ENCODE measurements at places on chromosomes 2 and 18. TPM values are rescaled to one million over a fixed set of nuclear protein-coding genes. Genes with fewer than 3 reads are reported as not detected.

The ERMN gene
- total RNA-seq, result not detected

The LIPG gene
- 230 TPM for total RNA-seq

The TMEM127 gene
- 50.0 TPM for total RNA-seq

The AMER3 gene
- not detected for total RNA-seq

The CD8A gene
- 1.9 TPM for total RNA-seq

The CHAC2 gene
- total RNA-seq, result 2.0 TPM

The RFX8 gene
- total RNA-seq, result 1.9 TPM

The DSG1 gene
- total RNA-seq, result not detected

The NLRC4 gene
- 1.7 TPM for total RNA-seq

The UPP2 gene
- 0.11 TPM for total RNA-seq

- H3K4me1 ChIP-seq, result peaks cover 14% of the 10 kb centered on the region
- H3K27me3 ChIP-seq, result no peaks in the 10 kb centered on the region
- H3K36me3 ChIP-seq, result no peaks in the 10 kb centered on the region
- no peak for DNase-seq
- H3K27ac ChIP-seq, result no peak overlapping the region
These were observed 125.5 kb upstream of the EPC2 start for GRCh38 chr2:148519013-148519412.

- H3K27ac ChIP-seq, result peak overlapping the region; percentile 79
- no peak overlapping the region for H3K4me3 ChIP-seq
- H3K27me3 ChIP-seq, result no peaks in the 10 kb centered on the region
- peak; percentile 51 for DNase-seq
- peaks cover 72% of the 10 kb centered on the region for H3K36me3 ChIP-seq
These were observed 6.9 kb downstream of the PNKD start for GRCh38 chr2:218276986-218277755.

DNA sequence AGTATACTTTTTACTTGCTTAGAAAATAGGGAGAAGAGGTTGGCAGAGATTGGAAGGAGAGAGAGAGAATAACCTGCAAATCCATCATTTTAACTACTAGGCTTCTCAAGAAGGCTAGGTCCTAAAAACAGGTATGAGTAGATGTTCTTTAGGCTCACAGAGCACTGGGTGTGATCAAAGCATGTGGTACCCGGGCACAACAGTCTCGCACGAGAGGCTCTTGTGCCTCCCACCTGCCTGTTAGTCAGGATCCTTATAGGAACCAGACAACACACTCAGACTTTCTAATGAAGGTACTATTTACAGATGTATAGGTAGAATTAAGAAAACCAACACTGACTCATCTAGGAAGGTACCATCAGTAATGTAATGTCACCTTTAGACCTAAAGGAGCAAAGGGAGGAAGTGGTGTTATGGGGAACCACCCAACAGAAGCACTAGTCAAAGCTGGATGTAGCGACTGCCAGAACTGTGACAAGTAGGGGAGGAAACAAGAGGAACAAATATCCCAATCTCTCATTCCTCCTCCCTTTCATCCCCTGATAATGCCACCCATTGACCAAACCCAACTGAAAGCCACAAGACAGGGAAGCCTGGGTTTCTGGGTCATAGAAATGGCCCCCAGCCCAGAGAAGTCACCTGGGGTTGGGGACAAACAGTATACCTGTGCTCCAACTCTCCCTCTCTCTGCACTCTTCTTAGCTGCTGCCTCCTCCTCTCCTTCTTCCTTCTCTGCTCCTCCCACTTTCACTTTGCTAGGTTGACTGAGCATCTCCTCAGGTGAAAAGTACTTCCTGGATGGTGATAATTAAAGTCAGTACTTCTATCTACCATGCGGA is 16.0 kb upstream of the MARCHF4 start:
- no peaks in the 10 kb centered on the region for H3K27me3 ChIP-seq
- H3K27ac ChIP-seq, result no peak overlapping the region
- H3K4me1 ChIP-seq, result no peaks in the 10 kb centered on the region
- H3K36me3 ChIP-seq, result no peaks in the 10 kb centered on the region
- no peak for DNase-seq
- H3K4me3 ChIP-seq, result no peak overlapping the region

- no peaks in the 10 kb centered on the region for H3K27me3 ChIP-seq
- no peak overlapping the region for H3K4me3 ChIP-seq
- no peak overlapping the region for H3K27ac ChIP-seq
- no peaks in the 10 kb centered on the region for H3K36me3 ChIP-seq
- no peaks in the 10 kb centered on the region for H3K4me1 ChIP-seq
These were observed 160.2 kb downstream of the DPP4 start for GRCh38 chr2:161913865-161914264.

DNA sequence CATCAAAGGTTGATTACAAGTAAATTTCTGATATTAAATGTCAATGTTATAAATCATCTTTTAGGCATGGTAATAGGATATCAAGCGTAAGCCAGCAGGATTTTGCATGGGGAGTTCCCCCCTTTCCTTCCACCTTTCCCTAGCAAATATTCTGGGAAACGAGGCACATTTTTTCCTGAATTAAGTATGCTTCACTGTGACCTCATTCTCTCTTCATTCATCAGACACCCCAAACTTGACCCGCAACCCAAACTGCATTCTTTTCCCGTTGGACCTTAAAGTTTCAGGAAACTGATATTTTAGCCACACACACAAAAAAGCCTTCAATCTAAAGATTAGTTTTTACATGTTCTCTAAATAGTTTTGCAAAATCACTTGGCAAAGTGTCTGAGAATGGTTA is 214.5 kb upstream of the CTAGE1 start:
- no peak overlapping the region for H3K4me3 ChIP-seq
- DNase-seq, result no peak
- H3K36me3 ChIP-seq, result no peaks in the 10 kb centered on the region
- H3K27ac ChIP-seq, result no peak overlapping the region
- H3K27me3 ChIP-seq, result no peaks in the 10 kb centered on the region
- no peaks in the 10 kb centered on the region for H3K4me1 ChIP-seq

GRCh38 chr2:60558536-60558935 is 5.1 kb upstream of the BCL11A start:
- peaks cover 3% of the 10 kb centered on the region for H3K27me3 ChIP-seq
- peaks cover 18% of the 10 kb centered on the region for H3K4me1 ChIP-seq

DNA sequence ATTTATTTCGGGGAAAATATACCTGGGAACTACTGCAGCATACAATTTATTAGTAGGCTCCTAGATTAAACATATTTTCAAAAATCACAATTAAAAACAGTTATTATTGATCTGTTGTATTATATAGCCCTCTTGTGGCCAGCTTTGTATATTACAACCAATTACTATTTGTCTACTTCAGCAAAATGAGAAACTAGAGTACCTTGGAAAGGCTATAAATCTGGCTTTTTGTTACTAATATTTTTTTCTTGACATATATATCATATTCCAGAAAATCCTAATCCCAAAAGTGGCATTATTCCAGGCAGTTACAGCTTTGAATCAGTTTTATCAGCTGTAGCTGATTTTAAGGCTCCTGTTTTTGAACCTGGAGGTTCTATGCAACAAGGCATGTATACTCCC is 101.2 kb downstream of the UBR3 start:
- H3K27ac ChIP-seq, result no peak overlapping the region
- no peaks in the 10 kb centered on the region for H3K27me3 ChIP-seq
- H3K4me3 ChIP-seq, result no peak overlapping the region
- peaks cover 8% of the 10 kb centered on the region for H3K4me1 ChIP-seq

- no peaks in the 10 kb centered on the region for H3K27me3 ChIP-seq
- no peaks in the 10 kb centered on the region for H3K4me1 ChIP-seq
- DNase-seq, result no peak
- H3K36me3 ChIP-seq, result no peaks in the 10 kb centered on the region
These were observed 816.8 kb upstream of the CRIM1 start for GRCh38 chr2:35538796-35539195.

GRCh38 chr2:134949981-134950708 is 31.5 kb downstream of the CCNT2 start:
- H3K36me3 ChIP-seq, result peaks cover 22% of the 10 kb centered on the region
- no peaks in the 10 kb centered on the region for H3K4me1 ChIP-seq
- no peak overlapping the region for H3K27ac ChIP-seq
- H3K27me3 ChIP-seq, result no peaks in the 10 kb centered on the region
- DNase-seq, result no peak
- no peak overlapping the region for H3K4me3 ChIP-seq

DNA sequence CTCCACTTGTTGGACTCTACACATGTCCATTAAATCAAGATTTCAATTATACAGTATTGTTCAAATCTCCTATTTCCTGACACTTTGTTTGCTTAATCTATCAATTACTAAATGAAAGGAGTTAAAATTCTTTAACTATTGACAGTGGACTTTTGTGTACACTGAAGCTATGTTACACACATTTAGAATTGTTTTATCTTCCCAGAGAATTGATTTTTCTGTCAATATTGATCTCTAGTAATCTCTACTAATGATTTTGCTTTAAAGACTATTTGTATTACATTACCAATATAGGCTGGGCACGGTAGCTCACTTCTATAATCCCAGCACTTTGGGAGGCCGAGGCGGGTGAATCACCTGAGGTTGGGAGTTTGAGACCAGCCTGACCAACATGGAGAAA is 215.7 kb downstream of the WDPCP start:
- no peaks in the 10 kb centered on the region for H3K4me1 ChIP-seq
- H3K27me3 ChIP-seq, result no peaks in the 10 kb centered on the region
- H3K36me3 ChIP-seq, result no peaks in the 10 kb centered on the region
- H3K4me3 ChIP-seq, result no peak overlapping the region
- DNase-seq, result no peak

DNA sequence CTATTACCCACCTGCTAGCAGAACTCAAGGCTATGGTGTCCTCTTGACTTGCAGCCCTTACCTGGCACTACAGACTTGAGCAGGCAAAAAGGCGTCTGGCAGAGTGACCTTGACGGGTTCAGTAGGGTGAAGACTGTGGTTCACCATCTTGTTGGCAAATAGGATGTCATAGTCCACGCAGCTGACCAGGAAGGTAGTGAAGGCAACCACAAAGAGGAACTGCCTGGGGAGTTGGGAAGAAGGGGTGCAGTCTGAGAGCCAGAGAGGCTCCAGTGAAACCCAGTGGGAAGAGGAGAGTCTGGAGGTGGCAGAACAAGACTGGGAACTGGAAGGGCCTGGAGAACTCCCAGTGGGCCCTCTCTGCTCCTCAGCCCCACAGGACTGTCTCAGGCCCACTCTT is 4.1 kb downstream of the ATG9A start:
- H3K4me1 ChIP-seq, result peaks cover 15% of the 10 kb centered on the region
- H3K27me3 ChIP-seq, result no peaks in the 10 kb centered on the region
- H3K36me3 ChIP-seq, result peaks cover 53% of the 10 kb centered on the region
- no peak overlapping the region for H3K27ac ChIP-seq
- no peak for DNase-seq

- H3K4me3 ChIP-seq, result peak overlapping the region; percentile 29
- peaks cover 39% of the 10 kb centered on the region for H3K4me1 ChIP-seq
- H3K36me3 ChIP-seq, result peaks cover 11% of the 10 kb centered on the region
- DNase-seq, result peak; percentile 68
These were observed 3.5 kb upstream of the LBX2 start for GRCh38 chr2:74502720-74503505.

DNA sequence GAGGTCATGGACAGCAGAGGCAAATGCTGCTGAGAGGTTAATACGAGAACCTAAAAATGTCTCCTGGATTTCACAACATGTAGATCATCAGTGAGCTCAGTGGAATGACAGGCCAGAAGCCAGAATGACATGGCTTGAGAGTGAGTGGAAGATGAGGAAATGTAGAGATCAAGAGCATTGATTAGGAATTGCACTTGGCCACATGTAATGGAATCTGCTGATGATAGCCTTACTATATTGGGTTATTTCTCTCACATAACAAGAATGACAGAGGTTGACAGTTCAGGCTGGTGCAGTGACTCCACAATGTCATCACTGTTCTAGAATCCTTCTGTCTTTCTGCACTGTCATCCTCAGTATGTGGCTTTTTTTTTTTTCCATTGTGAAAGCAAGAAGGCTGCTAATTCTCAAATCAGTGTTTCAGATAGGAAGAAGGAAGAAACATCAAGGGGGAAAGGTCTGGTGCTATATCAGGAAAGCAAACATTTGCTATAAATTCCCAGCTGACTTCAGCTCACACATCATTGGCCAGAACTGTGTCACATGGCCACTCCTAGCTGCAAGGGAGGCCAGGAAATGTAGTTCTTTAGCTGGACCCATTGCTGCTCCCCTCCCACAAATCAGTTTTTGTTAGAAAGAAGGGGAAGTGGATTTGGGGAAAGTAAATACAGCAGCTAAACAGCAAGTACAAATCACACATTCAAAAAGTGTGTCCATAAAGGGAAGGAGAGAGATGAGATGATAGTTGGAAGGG is 127.2 kb downstream of the FAM161A start:
- no peak overlapping the region for H3K27ac ChIP-seq
- H3K27me3 ChIP-seq, result no peaks in the 10 kb centered on the region
- H3K36me3 ChIP-seq, result no peaks in the 10 kb centered on the region
- no peaks in the 10 kb centered on the region for H3K4me1 ChIP-seq
- no peak for DNase-seq
- no peak overlapping the region for H3K4me3 ChIP-seq

DNA sequence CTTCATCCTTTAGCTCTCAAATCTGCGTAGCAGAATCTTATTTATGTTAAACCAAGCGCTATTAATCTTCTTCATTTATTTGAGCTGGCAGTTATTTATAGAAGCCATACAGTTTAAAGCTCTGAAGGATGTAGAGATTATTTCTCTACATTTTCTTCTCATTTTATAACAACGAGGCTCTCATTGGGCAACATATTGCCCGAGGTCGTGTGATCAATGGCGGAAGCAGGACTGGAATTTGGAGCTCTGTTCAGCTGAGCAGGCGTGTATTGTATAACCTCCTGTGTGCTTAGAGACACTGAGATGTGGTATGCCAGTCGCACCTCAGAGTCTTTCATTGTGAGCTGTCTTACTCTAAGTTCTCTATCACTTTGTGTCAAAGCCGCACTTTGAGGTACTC is 17.5 kb upstream of the DRC1 start:
- H3K4me3 ChIP-seq, result no peak overlapping the region
- no peak for DNase-seq
- no peak overlapping the region for H3K27ac ChIP-seq
- no peaks in the 10 kb centered on the region for H3K27me3 ChIP-seq
- H3K4me1 ChIP-seq, result peaks cover 10% of the 10 kb centered on the region

DNA sequence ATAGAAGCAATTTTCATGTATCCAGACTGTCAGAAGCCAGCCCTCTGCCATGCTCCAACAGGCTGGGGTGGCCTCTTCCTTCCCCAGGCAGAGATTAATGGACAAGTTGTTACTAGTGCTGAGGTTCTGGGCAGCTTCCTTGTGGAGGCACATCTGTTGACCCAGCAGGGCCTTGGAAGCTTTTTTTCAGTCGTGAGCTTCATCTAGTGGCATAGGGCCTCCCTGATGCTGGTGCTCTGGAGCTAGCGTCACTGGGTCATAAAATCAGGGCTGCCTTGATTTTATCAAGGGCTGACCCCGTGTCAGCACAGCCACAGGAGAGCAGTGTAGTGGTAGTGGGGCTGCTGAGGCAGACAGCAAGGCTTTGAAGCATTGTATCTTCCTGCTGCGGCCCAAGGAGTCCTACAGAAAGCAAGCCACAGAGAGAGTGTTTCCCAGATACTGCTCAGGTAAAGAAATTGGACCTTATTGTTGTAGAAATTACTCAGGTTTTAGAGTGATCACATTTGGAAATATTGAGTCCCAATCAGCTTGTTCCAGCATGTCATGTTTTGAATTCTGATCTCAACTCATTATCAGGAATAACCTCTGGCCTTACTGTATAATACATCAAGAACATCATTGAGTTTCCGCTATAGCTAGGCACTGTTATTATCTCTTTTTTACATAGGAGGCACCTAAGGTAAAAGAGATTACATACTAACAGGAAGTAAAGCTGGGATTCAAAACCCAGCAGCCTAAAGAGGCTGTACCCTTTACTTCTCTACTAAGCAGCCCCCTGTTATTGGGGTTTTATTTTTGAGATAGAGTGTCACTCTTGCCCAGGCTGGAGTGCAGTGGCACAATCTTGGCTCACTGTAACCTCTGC is 92.3 kb upstream of the ALPP start:
- no peak overlapping the region for H3K27ac ChIP-seq
- no peaks in the 10 kb centered on the region for H3K27me3 ChIP-seq
- no peaks in the 10 kb centered on the region for H3K36me3 ChIP-seq
- DNase-seq, result no peak
- no peak overlapping the region for H3K4me3 ChIP-seq
- H3K4me1 ChIP-seq, result peaks cover 7% of the 10 kb centered on the region

Data from thyroid gland (tissue), 4 donors.